Osteoblast (primary cell): ENCODE measurements at places on chromosomes 6 and 20. TPM values are rescaled to one million over a fixed set of nuclear protein-coding genes. Genes with fewer than 3 reads are reported as not detected.

GRCh38 chr6:55250400-55250799 lies 76.1 kb downstream of the HCRTR2 start:
- H3K4me1 ChIP-seq, result no peaks in the 10 kb centered on the region
- H3K36me3 ChIP-seq, result no peaks in the 10 kb centered on the region
- H3K27ac ChIP-seq, result no peak overlapping the region
- no peak for DNase-seq
- H3K27me3 ChIP-seq, result no peaks in the 10 kb centered on the region

The CHMP4B gene
- 40.1 and 40.9 TPM in 2 replicates for total RNA-seq

- H3K36me3 ChIP-seq, result no peaks in the 10 kb centered on the region
- no peak overlapping the region for H3K4me3 ChIP-seq
- H3K27me3 ChIP-seq, result no peaks in the 10 kb centered on the region
- no peak for DNase-seq
- no peaks in the 10 kb centered on the region for H3K4me1 ChIP-seq
- no peak overlapping the region for H3K27ac ChIP-seq
These were observed 15.8 kb downstream of the MAN1A1 start for GRCh38 chr6:119333707-119334295.

DNA sequence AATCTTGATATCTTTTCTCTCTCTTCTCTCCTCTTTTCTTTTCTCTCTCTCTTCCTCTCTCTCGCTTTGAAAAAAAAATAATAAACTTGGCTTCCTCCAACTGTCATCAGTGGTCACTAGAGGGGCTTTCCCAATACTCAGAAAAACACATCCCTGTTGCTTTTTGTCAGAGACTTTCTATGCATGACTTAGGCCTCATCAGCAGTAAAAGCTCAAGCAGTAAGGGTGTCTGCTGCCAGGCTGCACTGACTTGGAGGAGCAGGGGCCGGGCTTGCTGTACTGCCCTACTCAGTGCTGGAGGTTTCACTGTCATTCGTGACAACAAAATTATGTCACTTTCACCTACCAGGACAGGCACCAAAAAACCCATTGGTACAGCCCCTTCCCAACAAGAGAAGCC lies 272.0 kb downstream of the ADGB start:
- H3K27me3 ChIP-seq, result no peaks in the 10 kb centered on the region
- no peaks in the 10 kb centered on the region for H3K36me3 ChIP-seq
- H3K4me1 ChIP-seq, result no peaks in the 10 kb centered on the region
- no peak for DNase-seq

DNA sequence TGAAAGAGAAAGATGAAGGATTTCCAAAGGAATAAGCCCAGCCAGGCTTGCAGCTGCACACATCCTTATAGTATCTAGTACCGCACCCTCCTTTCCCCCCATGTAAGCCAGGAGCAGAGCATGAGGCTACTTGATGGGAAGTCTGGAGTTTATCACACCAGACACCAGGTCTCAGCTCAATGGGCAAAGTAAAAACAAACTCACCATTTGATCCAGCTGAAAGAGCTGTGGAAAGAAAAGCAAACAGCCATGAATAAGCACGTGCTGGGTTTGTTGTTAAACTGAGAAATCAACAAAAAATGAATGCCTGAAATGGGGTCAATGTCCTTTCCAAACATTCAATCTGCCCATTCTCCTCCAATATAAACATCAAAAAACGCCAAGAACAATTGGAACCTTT lies 50.6 kb upstream of the MAP7 start:
- no peaks in the 10 kb centered on the region for H3K27me3 ChIP-seq
- no peak overlapping the region for H3K4me3 ChIP-seq
- no peak overlapping the region for H3K27ac ChIP-seq
- no peaks in the 10 kb centered on the region for H3K36me3 ChIP-seq

The SLC22A7 gene
- not detected in 2 replicates for total RNA-seq

- no peak overlapping the region for H3K27ac ChIP-seq
- peaks cover 12% of the 10 kb centered on the region for H3K36me3 ChIP-seq
- H3K4me3 ChIP-seq, result peak overlapping the region; percentile 99
- H3K27me3 ChIP-seq, result peaks cover 15% of the 10 kb centered on the region
These were observed 402 bp upstream of the TAF8 start for GRCh38 chr6:42049948-42050296.

The EYS gene
- total RNA-seq, result under 0.01 TPM in 2 replicates

DNA sequence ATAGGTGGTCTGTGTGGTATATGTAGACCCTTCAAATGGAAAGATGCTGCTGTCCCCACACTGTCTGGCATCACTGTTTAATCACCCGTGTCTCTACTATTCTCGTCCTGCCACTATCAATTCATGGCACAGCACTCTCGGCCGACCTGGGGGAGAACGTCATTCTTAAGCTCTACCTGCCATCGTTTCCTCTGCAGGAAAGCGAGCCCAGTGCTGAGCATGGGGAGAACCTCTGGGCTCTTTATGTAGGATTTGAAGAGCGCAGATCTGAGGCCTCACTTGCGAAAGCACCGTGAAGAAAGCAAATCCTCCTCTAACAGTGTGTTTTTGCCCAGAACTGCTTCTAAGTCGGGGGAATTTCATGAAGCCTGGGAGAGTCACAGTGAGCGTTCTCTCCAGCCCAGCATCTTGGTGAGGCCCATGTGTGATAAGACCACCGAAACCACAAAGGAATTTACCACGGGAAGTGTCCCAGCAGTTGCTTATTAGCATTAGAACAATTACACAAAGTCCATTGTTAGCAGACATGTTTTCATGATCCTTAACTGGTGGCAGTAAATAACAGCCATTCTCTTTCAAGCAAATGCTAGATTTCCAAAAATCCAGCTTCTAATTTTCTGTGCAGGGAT lies 124.3 kb downstream of the SCML4 start:
- no peak for DNase-seq
- H3K4me1 ChIP-seq, result peaks cover 47% of the 10 kb centered on the region
- H3K27ac ChIP-seq, result peak overlapping the region; percentile 98
- no peak overlapping the region for H3K4me3 ChIP-seq

The CDH4 gene
- total RNA-seq, result 1.1 and 1.8 TPM in 2 replicates

DNA sequence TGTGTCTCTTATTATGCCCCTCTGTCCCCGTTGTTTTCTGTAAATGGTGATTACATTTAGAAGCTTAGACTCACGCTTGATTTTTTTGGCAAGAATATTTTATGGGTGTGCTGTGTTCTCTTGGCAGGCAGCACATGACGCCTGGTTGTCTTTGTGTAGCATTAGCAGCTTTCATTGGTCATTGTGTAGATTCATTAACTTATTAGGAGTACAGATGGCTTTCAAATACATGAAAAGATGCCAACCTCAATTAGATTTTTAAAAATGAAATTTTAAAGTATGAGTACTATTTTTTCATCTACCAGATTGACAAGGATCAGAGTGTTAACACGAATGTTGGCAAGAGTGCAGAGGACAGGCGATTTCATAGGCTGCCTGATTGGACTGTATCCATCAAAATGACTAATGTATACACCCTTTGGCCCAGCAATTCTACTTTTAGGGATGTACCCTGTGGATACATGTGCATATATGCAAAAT lies 15.2 kb downstream of the COX4I2 start:
- H3K4me3 ChIP-seq, result no peak overlapping the region
- no peaks in the 10 kb centered on the region for H3K27me3 ChIP-seq
- no peak overlapping the region for H3K27ac ChIP-seq

- no peak overlapping the region for H3K27ac ChIP-seq
- H3K4me3 ChIP-seq, result peak overlapping the region; percentile 59
- H3K36me3 ChIP-seq, result no peaks in the 10 kb centered on the region
These were observed 1.4 kb upstream of the MUC21 start for GRCh38 chr6:30981942-30982772.

DNA sequence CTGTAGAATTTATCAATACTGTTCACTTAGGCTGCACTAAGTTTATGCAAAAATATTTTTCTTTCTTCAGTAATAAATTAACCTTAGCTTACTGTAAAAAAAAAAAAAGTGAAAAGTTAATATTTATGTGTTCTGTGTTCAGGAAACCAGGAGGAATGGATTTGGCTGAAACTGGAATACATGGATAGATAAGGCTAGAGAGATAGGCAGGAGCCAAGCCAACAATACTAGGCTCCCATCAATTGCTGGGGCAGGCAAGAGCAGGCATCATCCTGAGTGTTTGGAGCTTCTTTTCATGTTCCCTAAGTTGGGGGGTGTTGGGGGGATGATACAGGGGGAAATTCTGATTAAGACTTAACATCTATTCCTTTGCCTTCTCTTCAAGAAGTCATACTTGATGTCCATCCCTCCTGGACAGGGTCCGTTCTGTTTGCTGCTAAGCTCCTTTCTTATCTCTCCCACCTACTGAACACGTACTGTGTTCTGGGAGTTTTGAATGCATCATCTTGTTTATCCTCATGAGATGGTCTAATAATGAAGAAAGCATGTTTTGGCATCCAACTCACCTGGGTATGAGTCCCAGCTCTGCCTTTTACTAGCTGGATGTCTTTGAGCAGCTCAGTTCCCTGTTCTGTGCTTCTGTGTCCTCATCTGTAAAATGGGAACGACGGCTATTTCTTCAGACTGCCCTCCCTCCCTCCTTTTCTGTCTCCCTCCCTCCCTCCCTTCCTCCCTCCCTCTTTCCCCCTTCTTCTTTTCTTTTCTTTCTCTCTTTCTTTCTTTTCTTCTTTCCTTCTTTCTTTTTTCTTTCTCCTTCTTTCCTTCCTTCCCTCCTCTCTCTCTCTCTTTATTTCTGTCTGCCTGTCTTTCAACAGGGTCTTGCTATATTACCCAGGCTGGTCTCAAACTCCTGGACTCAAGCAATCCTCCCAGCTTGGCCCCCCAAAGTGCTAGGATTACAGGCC lies 6.4 kb upstream of the PROCR start:
- H3K36me3 ChIP-seq, result no peaks in the 10 kb centered on the region
- no peak overlapping the region for H3K4me3 ChIP-seq

DNA sequence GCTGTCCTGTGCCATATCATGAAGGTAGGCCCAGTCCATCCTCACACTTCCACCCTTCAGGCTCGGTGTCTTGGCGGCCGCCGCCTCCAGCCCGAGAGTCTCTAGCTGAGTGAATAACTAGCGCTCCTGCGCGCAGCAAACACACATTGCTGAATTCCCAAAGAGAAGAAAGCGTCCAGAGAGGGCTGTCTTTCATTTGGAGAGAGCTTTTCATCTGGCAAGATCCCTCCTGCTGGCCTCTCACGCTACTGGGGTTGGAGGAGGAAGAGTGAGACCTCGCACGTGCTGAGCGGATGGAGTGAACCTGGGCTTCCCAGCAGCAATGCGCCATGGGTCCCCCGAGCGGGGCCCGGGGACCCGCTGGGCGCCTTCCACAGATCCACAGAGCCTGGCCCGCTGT lies 73.2 kb downstream of the NCR2 start:
- no peak overlapping the region for H3K4me3 ChIP-seq
- H3K27me3 ChIP-seq, result peaks cover 14% of the 10 kb centered on the region
- DNase-seq, result no peak
- no peaks in the 10 kb centered on the region for H3K36me3 ChIP-seq

DNA sequence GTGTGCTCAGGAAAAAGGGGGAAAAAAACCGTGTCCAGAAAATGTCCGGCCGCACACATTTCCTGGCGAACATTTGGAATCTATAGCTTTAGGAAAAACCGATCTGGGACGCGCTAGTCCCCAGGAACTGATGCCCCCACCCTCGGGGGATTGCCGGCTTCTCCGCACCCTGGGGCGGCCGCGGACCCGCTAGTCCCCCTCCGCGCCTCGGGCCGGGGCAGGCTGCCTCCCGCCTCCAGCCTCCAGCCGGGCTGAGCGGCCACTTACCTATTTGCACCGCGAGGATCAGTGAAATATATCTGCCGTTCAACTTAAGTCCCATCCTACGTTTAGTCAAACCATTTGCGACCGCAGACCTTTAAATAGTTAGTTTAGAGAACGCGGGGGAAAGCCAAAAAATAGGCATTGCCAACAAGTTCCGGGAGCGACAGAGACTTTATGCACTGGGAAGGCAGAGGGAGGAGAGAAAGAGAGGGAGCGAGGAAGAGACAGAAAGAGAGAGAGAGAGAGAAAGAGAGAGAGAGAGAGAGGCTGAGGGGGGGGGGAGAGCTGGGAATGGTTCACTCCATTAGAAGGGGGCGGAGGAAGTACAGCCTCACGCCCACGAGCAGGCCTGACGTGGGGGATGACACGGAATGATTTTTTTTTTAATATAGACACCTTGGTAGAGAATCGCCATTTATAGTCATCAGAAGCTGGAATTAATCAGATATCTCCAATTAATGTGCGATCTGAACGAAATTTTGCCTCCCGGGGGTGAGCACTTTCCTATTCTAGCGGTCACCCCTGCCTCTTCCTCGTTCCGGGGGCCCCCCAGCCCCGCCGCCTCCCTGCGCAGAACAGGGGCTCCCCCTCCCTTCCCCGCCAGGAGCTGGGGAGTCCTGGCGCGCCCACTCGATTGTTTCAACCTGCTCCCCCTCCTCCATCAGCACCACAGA lies at the start of gene NRN1:
NRN1 (minus strand) TSS at position 498 of the 938 bp plus-strand sequence; CDS start at position 322, 176 bp downstream.
- peak; percentile 91 for DNase-seq
- H3K4me3 ChIP-seq, result peak within 1 kb of the TSS; percentile 77
- H3K27ac ChIP-seq, result peak within 1 kb of the TSS; percentile 41
- peaks cover 60% of the 10 kb centered on the region for H3K27me3 ChIP-seq
- peaks cover 9% of the 10 kb centered on the region for H3K4me1 ChIP-seq
- H3K36me3 ChIP-seq, result no peaks in the 10 kb centered on the region

- no peak for DNase-seq
- H3K4me1 ChIP-seq, result no peaks in the 10 kb centered on the region
- H3K4me3 ChIP-seq, result no peak overlapping the region
- H3K36me3 ChIP-seq, result no peaks in the 10 kb centered on the region
These were observed 1.2 kb downstream of the CST7 start for GRCh38 chr20:24950128-24950835.

- peaks cover 26% of the 10 kb centered on the region for H3K4me1 ChIP-seq
- DNase-seq, result no peak
- peak overlapping the region; percentile 90 for H3K27ac ChIP-seq
- no peaks in the 10 kb centered on the region for H3K36me3 ChIP-seq
- H3K27me3 ChIP-seq, result no peaks in the 10 kb centered on the region
These were observed 4.9 kb downstream of the ARID1B start for GRCh38 chr6:156781861-156782631.

The RIMS4 gene
- total RNA-seq, result 0.29 and 0.36 TPM in 2 replicates

DNA sequence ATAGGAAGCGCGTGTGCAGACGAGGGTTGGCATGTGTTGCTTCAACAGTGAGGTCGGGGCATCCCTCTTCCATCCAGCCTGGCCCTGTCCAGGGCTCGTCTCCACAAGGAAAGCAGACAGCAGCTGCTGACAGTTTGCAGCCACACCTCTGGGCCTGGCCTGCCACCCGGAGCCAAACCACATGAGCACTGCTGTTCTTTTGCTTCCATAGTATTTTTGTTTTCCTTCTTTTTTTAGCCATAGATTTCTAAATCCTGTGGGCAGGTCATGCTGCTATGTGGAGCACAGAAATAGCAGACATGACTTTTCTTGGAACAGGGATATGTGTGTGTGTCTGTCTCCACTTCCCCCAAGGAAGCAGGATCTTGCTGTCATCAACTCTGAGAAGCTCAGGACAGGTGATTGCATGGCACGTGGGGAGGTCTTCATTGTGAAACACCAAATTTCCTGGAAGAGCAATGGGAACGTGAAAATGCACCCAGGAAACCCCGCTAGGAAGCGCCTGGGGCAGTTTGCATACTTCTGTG lies 167.4 kb downstream of the DTNBP1 start:
- peaks cover 10% of the 10 kb centered on the region for H3K4me1 ChIP-seq
- peaks cover 4% of the 10 kb centered on the region for H3K36me3 ChIP-seq
- no peak for DNase-seq
- no peak overlapping the region for H3K4me3 ChIP-seq
- no peak overlapping the region for H3K27ac ChIP-seq

GRCh38 chr20:35173576-35174192 lies 1.8 kb downstream of the PROCR start:
- no peak for DNase-seq
- peaks cover 13% of the 10 kb centered on the region for H3K4me1 ChIP-seq
- peaks cover 8% of the 10 kb centered on the region for H3K36me3 ChIP-seq
- no peak overlapping the region for H3K27ac ChIP-seq
